ENCODE measurements at places on chromosomes 11 and 22.

- no peak for DNase-seq
These were observed 592.5 kb upstream of the B3GAT1 start for GRCh38 chr11:135004495-135004894.

- no peak for DNase-seq
These were observed 64.7 kb downstream of the MAML2 start for GRCh38 chr11:96278039-96278897.

DNA sequence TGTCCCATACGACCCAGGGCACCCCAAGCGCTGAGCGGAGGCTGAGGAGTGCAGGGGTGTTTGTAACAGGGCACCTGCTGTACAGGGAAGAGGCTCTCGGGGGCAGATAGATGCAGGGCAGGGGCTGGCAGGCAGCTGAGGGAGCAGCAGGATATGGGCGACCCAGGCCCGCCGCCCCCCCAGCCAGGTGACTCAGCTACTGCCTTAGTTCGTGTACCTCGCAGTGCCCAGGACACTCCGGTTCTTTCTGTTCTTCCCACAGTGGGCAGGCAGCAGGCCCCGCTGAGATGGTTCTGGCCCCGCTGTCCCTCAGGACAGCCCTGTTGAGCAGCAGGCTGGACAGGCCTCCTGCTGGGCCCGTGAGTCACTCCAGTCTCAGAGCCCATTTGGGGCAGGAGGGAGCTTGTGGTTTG is 16.2 kb downstream of the PHLDA2 start:
- DNase-seq: no peak

GRCh38 chr22:48979482-48979881 is 848.2 kb downstream of the BRD1 start:
- no peak for DNase-seq

- no peak for DNase-seq
These were observed 1.6 kb downstream of the CXCR5 start for GRCh38 chr11:118885319-118885718.

GRCh38 chr22:39913321-39913720 is 12.4 kb downstream of the GRAP2 start:
- no peak for DNase-seq

GRCh38 chr22:47850644-47851151 is 1088.2 kb downstream of the TBC1D22A start:
- no peak for DNase-seq

DNA sequence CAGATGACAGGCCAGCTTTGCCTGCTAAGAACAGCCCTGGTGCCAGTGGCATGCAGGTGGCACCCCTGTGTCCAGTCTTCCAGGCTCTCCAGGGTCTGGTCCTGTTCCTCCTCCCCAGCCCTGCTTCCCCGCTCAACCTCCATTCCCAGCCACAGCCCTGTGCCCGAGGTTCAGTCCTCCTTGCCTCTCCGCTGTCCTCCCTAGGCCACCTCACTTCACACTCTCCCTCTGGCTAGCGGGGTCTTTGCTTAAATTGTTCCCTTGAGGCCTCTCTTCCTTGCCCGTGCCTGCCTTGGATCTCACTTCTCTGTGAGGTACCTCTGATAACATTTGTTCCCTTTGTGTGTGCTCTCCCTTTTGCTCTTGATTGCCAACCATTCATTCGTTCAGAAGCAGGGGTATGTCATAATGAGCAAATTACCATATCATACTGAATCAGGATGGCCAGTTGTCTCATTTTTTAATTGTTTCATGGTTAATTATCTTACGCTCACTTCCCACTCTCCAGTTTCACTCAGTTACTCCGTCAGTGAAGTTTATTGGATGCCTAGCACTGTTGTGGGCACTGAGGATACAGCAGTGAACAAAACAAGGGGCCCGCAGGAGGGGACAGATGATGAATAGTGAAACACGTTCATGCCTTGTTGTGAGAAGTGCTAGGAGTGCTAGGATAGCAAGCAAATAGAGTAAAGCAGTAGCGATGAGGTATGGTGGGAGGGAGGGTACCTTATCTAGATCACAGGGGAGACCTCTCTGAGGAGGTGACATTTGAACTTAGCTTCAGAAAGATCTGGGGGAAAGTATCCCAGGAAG is 7.4 kb downstream of the BMAL1 start:
- DNase-seq: no peak

DNA sequence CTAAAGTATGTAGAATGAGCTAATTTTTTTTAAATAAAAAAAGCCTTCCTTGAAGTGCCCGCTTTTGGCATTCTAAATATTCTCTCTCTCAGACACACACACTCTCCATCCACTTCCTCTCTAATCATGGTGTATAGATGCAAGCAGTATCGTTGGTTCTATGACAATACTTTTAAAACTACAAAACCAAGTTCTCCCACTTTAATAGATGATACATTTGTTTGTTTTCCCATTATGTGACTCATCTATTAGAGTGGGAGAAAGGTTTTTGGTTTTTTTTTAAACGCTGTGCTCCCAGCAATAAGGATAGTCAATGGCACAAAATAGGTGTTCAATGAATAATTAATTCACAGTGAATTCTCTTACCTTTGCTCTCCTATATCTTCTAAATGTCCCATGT is 44.6 kb downstream of the FZD4 start:
- peak; percentile 39 for DNase-seq

GRCh38 chr11:72584939-72585597 is 89.2 kb downstream of the PDE2A start:
- DNase-seq: no peak

DNA sequence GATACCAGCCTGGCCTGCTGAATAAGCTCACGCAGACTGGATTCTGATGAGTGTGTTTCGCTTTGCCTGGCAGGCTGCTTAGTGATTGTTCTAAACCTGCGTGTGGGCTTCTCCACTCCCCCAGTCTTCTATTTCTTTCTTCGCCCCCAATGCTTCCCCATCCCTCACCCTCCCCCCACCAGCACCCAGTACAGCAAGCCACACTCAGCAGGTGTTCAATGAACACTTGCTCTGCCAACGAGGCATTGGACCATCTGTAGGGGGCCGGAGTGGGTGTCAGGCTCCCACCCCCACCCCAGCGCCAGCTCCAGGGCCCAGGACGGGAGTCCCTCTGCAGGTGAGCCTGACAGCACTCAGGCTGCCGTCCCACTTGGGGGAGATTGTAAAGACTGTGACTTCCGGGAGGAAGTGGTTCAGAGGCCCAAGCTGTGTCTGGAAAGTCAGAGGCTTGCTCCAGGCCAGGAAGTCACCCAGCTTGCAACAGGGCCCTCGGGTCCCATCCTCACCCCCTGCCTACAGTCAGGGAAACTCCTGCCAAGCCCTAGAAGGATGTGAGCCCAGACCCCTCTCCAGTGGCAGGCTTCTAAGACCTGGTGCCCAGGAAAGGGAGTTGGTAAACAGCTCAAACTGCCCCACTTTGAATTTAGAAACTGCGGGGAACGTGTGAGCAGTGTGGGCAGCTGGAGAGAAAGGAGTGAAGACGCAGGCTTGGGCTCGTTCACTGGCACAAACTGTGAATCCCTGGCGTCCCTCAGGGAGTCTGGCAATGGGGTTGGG is 66.3 kb upstream of the PRDM11 start:
- DNase-seq: no peak

DNA sequence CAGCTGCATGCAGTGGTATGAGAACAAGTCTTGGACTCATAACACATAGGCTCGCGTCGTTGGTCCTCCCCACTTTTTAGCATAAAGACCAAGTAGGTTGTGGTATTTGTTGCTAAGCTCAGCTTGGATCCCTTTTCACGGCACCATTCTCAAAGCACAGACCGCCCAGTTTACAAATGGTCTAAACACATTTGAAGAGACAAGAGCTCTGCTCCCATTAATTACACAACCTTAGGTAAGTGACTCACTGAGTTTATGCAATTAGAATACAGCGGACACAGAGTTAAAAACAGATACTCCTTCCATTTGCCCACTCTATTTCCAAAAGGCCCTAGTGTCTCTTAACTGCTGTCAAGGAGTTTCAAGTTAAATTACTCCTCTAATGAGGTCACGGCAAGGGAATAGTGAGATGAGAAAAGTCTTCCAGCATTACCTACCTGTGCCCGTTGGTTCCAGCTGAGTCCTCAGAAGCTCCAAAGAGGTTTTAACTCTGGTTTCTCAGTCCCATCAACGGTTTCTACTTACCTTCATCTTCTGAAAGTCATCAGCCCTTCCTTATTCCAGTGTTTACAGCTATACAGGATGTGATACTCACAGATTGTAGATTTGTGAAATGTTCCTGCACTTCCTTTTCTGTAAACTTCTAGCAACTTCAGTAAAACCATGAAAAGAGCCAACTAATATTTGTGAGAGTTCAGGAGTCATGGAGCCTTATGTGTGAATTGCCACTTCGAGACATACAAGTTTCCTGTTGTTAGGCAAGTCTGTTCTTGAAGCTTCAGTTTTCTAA is at the start of gene MS4A6A:
MS4A6A (minus strand) TSS at position 543 of the 790 bp plus-strand sequence. CDS start 1,356 bp downstream, outside the sequence.
- no peak for DNase-seq

- DNase-seq: no peak
These were observed 5.6 kb downstream of the DGCR8 start for GRCh38 chr22:20085651-20086050.

GRCh38 chr11:69472541-69473275 is 8.8 kb upstream of the LINC01488 start:
- no peak for DNase-seq

GRCh38 chr22:46363611-46364321 is 28.3 kb downstream of the TRMU start:
- DNase-seq: no peak

DNA sequence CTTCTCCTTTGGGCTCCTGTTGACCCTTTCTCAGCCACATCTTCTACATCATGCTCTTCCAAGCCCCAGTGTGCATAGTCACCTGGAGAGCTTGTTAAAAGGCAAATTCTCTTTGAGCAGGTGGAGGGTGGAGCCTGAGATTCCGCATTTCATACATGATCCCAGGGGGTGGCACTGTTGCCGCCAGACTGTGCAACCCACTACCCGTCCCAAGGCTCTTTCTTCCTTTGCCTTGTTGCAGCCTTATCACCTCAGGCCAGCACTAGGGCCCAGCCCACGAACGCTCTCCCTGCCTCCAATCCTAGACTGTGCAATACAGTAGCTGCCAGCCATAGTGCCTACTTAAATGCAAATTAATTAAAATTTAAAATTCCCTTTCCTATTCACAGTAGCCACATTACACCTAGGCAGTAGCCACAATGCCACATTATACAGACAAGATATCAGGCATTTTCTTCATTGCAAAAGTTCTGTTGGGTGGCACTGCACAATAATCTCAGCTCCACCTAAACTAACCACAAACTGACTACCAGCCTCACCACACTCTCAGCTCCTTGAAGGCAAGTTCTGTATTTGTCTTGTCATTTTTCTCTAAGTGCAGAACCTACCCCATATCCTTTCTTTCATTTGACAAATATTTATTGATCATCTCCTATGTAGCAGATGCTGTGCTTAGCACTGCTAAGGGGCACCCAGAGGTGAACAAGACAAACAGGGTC is 4.6 kb upstream of the KCNJ5 start:
- DNase-seq: no peak

DNA sequence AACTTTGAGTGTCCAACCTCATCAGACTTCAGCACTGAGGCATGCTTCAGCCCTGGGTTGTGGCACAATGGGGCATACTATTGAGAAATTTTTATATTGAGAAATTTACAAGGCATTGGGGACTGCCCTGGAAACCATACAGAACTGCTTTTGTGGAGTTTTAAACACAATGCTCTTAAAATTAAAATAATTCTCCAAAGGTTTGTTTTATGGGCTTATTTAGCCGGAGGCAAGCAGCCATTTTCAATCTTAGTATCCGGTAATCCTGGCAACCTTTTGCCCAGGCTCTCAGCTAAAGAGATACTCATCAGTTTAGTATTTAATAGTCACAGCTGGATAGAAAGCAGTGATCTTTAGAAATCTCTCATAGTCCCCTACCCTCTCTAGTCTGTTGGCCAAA is 3.1 kb upstream of the EXPH5 start:
- no peak for DNase-seq

GRCh38 chr11:18046116-18046777 is at the start of gene TPH1:
TSS of gene TPH1 (minus strand) at chr11:18046269. CDS start at chr11:18040762, 5,507 bp downstream.
- peak; percentile 7 for DNase-seq

DNA sequence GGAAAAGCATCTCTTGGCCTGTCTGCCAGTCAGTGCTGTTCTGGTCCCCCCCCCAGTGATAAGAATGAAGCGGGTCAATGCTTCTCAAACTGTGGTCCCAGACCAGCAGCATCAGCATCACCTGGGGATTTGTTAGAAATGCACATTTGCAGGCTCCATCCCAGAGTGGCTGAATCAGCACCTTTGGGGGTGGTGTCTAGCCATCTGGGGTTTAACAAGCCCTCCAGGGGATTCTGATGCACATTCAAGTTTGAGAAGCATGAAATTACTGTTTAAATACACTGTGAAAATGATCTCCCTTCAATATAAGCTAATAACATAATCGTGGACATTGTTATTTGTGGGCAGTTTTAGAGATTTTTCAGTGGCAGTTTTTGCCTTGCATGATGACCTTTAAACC is 133.5 kb downstream of the MYO18B start:
- DNase-seq: no peak

- DNase-seq: no peak
These were observed 168.6 kb upstream of the B3GAT1 start for GRCh38 chr11:134580610-134580975.

- DNase-seq: no peak
These were observed 116.3 kb upstream of the RCN1 start for GRCh38 chr11:31974366-31975136.

DNA sequence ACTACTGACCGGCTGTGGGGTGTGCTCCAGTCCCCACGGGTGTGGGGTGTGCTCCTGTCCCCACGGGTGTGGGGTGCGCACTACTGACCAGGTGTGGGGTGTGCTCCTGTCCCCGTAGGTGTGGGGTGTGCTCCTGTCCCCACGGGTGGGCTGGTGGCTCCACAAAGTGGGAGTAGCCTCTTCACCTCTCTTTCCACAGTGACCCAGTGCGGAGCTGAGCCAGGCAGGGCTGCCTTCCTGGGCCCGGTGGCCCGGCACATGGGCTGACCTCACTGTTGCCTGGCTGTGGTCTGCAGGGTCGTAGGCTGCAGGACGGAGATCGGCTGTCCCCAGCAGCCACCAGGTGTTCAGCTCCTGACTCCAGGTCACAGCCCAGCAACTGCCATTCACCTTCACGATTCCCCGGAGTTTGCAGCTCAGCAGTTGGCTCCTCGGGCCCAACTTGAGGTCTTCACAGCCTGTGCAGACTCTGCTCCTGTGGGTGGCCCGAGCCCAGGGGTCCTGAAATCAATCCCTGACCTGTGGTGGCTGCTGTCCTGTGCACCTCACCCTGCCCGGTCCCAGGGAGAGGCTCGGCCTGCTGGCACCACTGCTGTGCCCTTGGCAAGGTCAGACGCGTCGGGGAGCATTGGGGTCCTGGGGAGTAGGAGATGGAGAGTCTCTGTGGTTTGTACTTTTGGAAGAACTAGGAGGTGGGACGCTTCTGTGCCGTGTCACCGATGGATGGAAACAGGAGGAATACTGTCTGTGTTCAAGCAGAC is 414.3 kb downstream of the TBC1D22A start:
- no peak for DNase-seq

Data from lung microvascular endothelial cell (primary cell).